ENCODE measurements at places on chromosomes 7 and 10. TPM values are rescaled to one million over a fixed set of nuclear protein-coding genes. Genes with fewer than 3 reads are reported as not detected.

EGR2 gene
- 1.0 TPM for total RNA-seq

PPP1R17 gene
- not detected for total RNA-seq

CTAGE6 gene
- not detected for total RNA-seq

LRWD1 gene
- 10.0 TPM for total RNA-seq

TAC1 gene
- not detected for total RNA-seq

OIT3 gene
- total RNA-seq = not detected

EBLN1 gene
- not detected for total RNA-seq

GRB10 gene
- total RNA-seq = 34.7 TPM

GSDME gene
- 4.1 TPM for total RNA-seq

RPEL1 gene
- not detected for total RNA-seq

CRYGN gene
- total RNA-seq = not detected

DNA sequence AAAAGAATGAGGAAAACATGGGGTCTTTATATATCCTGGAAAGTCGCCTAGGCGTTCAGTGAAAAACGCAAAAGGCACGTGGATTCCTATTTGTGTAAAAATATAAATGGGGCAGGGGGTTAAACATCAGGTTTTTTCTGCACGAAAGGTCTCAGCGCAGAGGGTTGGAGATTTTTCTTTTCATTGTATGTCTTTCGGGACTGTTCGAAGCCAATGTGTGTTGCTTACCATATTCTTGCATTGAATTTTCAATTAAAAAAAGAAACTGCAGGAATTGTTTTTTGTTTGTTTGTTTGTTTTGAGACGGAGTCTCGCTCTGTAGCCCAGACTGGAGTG is 169.2 kb downstream of the UBE2H start:
- DNase-seq = no peak

- DNase-seq = no peak
Observed at GRCh38 chr7:94906065-94906851, 1.1 kb upstream of the PPP1R9A start.

- DNase-seq = no peak
Observed at GRCh38 chr7:106484562-106484961, 176.4 kb downstream of the CCDC71L start.

- no peak for DNase-seq
Observed at GRCh38 chr7:79282070-79282694, 171.3 kb downstream of the MAGI2 start.

- no peak for DNase-seq
Observed at GRCh38 chr7:832167-832967, at the start of gene SUN1. TSS of gene SUN1 (plus strand) at chr7:832476. CDS start at chr7:832525, 49 bp downstream.

- no peak for DNase-seq
Observed at GRCh38 chr7:12554351-12554750, 16.2 kb upstream of the SCIN start.

GRCh38 chr10:14032406-14032998 is 298.2 kb downstream of the FRMD4A start:
- DNase-seq = no peak

DNA sequence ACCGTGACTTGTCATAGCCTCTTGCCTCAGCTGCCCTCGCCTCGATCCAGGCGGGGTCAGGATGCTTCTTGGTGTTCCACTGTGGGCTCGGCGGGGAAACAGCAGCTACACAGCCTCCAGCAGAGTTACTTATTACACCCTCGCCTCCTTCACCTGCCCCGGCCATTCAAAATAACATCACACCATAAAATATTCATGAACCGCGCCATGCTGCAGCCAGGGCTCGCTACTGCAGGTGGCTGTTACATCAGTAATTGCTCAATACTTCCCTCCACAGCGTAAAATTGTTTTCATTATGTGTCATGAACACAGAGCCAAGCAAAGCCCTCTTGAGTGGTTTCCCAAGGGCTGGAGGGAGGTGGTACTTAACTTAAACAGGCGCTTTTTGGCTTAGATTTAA is 241.5 kb upstream of the SP8 start:
- DNase-seq = no peak

- DNase-seq = no peak
Observed at GRCh38 chr10:103769176-103769575, 86.2 kb downstream of the SH3PXD2A start.

- no peak for DNase-seq
Observed at GRCh38 chr10:82319562-82319961, 444.6 kb downstream of the NRG3 start.

DNA sequence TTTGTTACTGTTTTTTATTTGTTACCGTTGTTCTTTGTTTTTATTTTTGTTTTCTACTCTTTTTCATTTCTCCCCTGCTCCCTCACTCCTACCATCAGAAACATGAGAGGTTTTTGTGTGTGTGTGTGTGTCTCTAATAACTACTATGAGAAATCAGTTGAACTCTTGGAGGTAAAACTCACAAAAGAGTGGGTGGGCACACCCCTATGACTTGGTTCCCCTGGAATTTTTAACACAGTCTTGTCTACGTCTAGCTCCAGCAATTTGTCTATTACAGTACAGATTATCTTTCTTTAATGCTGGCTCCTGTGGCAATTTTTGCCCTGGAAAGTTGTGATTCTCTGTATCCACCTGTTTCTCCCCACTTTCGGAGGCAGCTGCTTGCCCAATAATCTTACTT is 56.2 kb downstream of the AOAH start:
- DNase-seq = no peak

- DNase-seq = no peak
Observed at GRCh38 chr10:124520558-124521428, 59.2 kb downstream of the LHPP start.

- no peak for DNase-seq
Observed at GRCh38 chr10:128723631-128724205, 597.5 kb upstream of the MKI67 start.

DNA sequence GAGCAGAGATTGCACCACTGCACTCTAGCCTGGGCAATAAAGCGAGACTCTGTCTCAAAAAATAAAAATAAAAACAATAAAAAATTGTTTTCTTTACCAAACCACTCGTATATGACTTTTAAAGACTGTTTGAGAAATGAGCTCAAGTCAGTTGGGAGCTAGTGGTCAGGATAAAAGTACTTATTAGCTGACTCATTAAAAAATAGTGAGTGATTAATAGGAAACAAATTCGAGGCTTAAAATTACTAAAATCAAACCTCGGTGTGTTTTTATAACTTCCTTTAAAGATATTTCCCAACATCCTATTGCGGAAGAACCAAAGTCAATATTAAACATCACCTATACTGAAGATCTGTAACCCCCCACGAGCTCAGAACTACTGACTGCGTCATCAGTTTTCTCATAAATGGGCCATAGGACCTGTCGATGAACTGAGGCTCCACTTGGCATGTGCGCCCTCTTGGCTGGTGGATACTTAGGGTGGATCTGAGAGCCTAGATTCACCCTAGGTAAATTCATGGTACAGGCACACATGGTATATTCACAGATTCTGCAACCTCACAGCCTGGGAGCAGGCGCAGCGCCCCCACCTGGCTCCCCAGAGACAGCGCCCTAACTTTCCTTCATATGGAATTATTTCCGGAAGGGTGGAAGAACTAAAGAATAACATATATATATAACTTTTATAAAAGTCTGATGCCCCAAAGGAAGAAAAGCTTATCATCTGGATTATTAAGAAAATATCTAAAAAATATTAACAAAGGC is 9.2 kb downstream of the MKI67 start:
- DNase-seq = no peak

DNA sequence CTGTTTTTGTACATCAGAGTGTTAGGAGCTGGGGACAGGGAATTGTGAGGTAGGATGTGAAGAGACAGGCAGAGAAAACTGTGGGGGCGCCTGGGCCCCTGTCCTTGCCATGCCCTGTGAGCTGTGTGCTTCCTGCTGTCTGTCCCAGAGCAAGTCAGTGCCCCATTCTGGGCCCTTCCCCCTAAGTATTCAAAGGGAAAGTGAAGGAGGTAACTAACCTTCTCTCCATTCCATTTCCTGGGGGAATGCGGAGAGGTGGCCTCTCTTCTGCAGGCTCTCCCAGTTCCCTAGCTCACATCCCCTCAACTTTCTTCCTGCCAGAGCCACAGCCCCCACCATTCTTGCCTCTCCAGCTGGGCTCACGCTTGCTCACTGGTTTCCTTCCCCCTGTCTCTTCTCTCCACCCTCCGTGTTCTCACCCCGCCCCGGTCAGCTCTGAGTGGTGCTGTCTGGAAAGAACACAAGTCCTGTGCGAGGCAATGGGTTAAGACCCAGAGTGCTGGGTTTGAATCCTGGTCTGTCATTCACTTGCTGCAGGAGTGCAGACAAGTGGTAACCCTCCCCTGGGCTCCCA is 9.7 kb upstream of the VSIR start:
- DNase-seq = no peak

DNA sequence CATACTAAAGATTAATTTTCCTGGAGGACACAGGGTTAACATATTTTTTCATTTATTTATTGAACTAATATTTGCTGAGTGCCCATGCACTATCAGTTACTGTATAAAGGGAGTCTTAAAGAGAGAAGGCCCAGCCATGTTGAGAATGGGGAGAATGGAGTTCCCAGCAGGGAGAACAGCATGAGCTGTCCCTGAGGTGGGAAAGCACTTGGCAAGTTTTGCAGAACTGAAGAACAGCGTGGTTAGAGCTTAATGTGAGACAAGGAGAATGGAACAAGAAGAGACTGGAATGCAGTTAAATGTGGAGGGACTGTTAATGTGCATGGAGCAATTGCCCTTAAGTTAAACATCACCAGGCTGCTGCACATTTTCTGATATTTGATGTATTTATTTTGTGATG is 435.4 kb downstream of the SUGCT start:
- DNase-seq = no peak

- DNase-seq = no peak
Observed at GRCh38 chr7:2702594-2702957, 14.6 kb downstream of the AMZ1 start.

DNA sequence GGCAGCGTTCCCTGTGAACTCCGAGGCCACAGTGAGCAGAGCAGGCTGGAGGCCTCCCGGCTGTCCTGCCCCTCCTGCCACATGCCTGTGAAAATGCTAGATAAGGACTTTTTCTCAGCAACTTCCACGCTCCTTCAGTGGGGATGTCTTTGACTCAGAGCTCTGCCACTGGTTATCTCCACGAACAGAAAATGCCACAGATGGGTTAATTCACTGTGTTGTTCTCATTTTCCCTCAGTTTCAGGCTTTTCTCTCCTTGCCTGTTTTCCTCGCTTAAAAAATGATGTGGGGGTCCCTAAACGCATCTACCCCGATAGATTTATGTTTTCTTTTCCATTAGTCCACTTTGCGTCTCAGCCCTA is 51.3 kb downstream of the IKZF1 start:
- DNase-seq = no peak

All from Right ventricle myocardium inferior (tissue), 1 donor.